ENCODE measurements at places on chromosomes 4 and X.

- DNase-seq: no peak
These were observed 39.9 kb upstream of the SPINK2 start for GRCh38 chr4:56861360-56861759.

GRCh38 chr4:129346036-129346435 lies 250.1 kb downstream of the C4orf33 start:
- DNase-seq: no peak

- no peak for DNase-seq
These were observed 24.3 kb downstream of the NFKB1 start for GRCh38 chr4:102525504-102525903.

- no peak for DNase-seq
These were observed 26.4 kb downstream of the MOSPD2 start for GRCh38 chrX:14899607-14900006.

DNA sequence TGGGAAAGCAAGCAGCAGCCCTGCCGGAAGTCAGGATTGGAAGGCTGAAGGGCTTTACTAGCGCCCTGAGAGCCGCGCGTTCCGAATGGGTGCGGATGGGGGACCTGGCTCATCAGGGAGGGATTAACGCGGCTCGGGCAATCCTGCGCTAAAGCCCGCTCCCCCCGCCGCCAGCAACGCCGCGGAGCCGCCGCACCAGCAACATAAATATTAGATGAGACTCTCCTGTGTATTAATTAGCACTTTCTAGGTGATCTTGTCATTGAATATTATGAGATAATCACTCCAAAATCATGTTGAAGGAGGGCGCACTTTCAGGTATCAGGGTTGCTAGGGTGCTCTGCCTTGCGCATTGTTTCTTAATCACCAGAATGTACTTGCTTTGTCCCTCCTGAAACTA lies 357.2 kb upstream of the FAM241A start:
- DNase-seq: no peak

DNA sequence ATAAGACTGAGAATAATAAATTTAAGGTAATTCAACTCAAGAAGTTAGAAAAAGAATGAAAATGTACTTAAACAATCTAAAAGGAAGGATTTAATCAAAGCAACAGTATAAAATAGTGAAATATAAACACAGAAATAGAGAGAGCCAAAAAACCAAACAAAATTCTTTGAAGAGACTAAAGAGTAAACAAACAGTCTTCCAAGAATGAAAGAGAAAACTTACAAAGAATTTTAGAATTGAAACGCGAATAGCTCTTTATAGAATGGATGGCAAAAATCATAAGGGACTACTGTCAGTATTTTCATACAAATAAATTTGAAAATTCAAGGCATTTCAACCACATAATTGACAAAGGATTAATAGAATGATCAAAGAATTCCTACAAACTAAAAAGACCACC lies 41.7 kb downstream of the VEGFC start:
- DNase-seq: no peak

GRCh38 chr4:76637712-76638361 lies 202.8 kb downstream of the SHROOM3 start:
- no peak for DNase-seq

DNA sequence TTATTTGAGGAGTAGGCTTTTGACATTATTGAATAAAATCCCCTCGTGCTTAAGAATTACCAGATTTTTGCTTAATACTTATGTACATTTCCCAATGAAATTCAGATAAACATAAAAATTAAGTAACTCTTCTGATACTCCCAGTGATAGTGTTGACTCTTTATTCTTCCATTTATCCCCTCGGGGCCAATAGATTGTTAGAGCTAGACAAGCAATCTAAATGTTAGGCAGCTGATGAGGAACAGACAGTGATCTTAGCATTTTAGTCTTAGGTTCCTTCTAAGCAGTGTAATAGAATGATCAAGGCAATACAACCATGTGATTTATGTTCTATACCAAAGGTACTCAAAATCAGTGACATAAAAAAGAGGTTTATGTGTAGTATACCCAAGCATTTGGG lies 68.7 kb downstream of the USP9X start:
- no peak for DNase-seq

DNA sequence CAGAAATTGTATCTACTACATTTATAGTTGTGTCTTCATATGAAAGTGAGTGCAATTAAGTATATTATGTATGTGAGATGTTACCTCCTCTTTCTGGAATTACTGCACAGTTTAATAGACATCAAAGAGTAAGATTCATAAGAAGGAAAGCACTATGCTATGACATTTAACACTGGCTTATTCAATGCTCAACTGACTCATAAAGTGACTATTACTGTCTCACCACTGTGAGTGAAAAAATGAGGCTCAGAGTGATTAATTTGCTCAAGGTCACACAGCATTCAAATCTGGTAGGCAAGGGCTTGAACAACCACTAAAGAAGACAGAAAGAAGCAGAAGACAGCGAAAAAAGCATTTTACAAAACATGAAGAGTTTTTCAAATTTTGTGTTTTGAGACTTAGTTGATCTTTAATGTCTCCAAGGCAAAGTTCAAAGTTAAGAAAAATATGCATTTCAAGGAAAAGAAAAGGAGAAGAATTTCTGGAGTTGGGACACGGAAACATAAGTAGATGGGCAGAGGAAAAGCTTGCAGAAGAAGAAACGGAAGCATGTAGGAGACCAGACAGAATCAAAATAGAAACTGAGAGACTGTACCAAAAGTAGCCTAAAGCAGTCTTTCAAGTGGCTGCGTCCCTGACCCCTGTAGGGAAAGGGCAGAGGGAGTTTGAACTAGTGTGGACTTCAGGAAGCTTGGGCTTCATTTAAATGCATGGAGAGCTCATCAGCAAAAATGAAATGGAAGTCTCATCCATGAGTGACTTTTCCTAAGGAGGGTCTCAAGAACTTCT lies 66.3 kb downstream of the KCNIP4 start:
- no peak for DNase-seq

DNA sequence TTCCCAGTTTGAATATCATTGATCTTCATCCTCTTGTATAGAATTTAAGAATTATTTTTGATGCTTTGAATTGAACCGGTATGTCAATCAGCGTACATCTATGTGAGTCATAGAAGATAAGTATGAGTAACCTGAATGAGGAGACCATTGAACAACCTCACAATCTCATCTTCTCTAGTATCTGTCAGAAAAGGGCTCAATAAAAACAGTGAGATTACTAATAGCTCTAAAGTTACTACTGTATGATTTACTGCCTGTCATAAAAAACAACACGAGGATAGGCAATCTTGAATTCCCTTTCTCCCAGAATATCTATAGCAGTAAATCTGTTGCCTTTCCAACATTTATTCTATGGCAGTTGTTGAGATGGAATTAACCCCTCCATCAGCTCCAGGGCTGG lies 36.1 kb downstream of the PHOX2B start:
- DNase-seq: no peak

DNA sequence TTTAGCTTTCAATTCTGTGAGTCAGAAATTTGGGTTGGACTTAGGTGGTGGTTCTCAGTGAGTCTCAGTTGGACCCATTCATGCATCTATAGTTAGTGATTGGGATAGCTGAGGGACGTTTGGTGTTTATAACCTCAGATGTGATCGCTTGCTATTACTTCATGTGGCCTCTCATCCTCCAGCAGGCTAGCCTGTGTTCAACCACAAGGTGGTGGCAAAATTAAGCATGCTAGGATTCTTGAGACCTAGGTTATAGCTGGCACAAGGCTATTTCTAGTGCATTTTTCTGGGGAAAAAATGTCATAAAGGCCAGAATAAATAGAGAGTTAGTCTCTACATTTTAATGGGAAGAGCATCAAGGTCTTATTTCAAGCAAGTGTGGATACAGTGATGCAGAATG lies 10.9 kb upstream of the GRPR start:
- DNase-seq: no peak

DNA sequence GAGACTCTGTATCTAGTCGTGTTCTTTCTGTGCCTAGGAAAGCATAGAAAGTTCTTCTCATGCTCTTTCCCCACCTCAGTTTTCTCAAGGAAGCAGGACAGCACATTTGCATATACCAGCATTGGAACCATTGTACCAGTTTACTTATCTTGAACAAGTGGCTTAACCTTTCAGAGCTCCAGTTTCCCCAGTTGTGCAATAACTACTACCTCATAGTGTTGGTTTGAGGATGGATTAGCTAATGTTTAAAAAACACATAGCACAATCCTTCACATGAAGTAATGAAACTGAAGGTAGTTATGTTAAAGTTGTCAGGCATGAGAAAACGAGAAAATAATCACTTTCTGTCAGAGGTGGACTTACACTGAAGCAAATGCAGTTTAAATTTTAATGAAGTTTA lies 92.2 kb upstream of the H2AZ1 start:
- DNase-seq: no peak

DNA sequence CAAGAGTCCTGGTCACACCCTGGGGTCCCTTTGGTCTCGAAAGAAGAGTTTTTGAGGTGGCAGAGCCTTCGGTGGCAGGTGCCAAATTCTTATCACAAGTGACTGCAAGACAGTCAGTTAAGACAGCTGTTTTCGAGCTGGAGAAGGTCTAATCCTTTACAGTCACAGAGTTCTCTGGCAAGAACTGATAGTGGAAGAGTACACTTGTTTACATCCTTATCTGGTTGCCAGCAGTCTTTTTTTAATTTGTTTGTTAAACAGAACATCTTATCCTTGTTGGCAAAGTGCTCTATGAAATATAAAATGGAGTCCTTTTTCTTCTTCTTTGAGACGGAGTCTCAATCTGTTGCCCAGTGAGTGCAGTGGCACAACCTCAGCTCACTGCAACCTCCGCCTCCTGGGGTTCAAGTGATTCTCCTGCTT lies 50.4 kb upstream of the ELOVL6 start:
- no peak for DNase-seq

GRCh38 chr4:38452542-38452941 lies 211.5 kb upstream of the KLF3 start:
- no peak for DNase-seq

- no peak for DNase-seq
These were observed 3.8 kb upstream of the ADH1B start for GRCh38 chr4:99324979-99325378.

- DNase-seq: no peak
These were observed 595 bp downstream of the ENOX2 start for GRCh38 chrX:130902446-130902782.

DNA sequence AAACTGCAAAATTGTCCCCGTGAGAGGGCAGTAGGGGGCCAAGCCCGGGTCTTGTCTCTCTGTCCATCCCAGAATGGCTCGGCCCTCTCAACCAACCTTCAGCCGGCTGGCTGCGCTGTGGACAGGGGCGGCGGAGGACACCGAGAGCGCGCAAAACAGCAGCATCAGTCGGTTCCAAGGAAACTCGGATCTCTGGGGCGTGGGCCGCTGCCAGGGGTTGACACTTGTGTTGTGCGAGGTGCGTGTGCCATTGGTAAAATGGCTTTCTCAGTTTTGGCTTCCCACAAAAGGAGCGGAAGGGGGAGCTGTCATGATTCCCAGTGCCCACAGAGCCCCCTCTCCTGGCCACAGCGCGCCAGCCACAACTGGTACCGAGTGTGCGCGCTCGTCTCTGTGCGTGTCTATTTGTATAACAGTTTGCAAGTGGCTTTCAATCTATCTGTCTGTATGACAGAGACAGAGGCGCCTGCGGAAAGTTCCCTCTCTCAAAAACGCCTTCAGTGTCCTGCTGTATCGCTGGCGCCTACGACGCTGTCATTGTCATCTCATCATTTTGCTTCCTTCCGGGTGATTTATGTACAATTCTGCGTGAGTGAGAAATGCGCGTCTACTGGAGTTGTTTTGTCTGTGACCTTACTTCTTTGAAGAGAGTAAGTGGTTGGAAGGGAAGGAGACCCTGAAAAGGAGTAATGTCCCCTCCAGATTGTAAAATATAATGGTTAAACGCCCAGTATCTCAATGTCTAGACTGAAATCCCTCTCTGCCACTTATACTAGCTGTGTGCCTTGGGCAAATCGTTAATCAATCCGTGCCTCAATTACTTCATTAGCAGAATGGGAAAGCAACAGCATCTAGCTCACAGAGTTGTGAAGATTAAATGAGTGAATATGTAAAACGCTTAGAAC lies 1.8 kb downstream of the DKK2 start:
- no peak for DNase-seq

- no peak for DNase-seq
These were observed 38.9 kb upstream of the PHEX start for GRCh38 chrX:21993265-21993664.

- DNase-seq: no peak
These were observed 14.8 kb downstream of the DCAF8L1 start for GRCh38 chrX:27966492-27966891.

DNA sequence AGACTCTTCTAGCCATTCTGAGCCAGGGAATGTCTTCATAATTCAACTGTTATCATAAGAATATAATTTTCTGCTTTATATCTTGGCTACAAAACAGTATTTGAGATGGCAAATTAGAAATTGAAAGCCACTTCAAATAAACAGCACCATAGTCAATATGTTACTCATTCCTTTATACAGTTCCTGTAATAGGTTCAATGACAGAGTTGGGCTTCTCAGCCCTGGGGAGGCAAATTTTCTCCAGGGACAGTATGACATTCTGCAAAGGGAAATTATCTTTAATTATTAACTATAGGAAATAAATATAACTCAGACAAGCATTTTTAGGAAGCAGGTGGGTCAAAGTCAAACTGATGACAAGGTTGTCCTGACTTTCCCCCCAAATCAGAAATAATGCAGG lies 71.9 kb upstream of the RPS6KA6 start:
- DNase-seq: no peak

DNA sequence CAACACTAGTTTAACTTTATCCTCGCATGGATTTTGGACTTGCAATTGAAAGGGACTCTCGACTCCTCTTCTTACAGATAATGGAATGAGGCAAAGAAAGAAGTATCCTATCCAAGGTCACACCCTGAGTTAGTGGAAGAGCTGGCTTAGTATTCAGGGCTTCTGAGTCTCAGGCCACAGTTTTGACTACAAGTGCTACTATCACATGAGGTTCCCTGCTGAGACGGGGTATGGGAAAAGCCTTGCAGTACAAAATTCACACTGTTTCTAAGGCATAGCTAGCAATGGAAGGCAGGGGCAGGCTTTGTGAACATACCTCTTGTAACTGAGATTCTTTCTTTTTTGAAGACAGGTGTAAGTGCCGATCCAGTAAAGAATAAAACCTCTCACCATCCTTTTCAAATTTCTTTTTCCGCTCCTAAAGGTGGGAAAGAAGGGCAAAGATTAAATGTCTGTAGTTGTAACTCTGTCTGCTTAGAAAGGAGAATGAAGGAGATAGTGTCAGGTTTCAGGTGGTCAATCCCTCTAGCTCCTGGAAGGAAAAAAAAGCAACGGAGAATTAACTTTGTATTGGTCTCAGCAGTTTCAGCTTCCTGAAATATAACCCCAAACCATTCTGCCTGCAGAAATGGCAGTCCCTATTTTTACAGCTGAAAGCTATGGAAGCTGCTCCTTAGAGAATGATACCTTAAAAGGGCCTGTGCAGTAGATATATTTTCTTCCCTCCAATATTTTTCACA lies 199.0 kb downstream of the OPHN1 start:
- DNase-seq: no peak

- no peak for DNase-seq
These were observed 27.6 kb downstream of the WDR44 start for GRCh38 chrX:118373538-118373937.

GRCh38 chrX:40156470-40157227 lies 58.9 kb upstream of the BCOR start:
- no peak for DNase-seq

GRCh38 chrX:69163936-69164741 lies 1.1 kb downstream of the PJA1 start:
- no peak for DNase-seq

All from cerebellar nuclear complex (tissue), 1 donor.